ENCODE measurements at places on chromosomes 5 and 9.

GRCh38 chr5:179422213-179422855 lies 77.1 kb upstream of the ADAMTS2 start:
- no peak for DNase-seq

DNA sequence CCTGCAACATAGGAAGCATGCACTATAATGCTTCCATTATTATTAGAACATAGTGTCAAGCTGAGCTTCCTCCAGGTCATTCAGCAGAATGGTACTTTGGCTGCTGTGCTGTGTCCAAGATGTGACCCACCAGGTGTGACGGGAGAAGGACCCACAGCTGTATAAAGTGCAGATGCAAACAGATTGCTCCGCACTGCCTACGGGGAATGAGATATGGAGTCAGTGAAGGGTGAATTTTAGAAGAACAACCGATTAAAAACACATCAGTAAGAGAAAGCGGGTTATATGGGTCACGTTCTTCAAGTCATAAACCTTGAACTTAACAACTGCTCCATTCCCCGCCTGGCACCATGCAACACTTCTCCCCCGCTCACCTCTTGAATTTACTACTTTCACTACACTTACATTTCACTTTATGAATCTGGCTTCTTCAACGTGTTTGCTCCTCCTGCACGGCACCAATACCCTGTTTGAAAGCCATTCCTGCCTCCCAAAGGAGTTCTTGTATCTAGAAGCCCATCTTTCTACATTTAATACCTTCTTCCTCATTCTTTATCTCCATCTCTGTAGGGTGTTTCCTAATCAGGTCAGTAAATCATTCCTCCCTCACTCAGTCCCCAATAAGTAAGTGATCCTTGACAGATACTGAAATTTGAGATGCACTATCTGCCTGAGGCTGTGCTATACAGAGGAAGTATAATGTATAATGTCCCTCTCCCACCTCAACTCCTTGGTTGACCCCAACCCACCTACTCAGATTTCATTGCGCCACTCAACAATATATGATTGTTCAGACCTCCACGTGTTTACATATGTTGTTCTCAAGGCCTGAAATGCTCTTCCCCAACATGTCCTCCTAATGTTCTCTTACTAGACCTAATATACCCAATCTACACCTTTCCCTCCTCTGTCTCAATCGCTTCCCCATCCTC lies 25.9 kb downstream of the BRINP1 start:
- DNase-seq, result no peak

- no peak for DNase-seq
Measured at GRCh38 chr9:72888943-72889342, 63.9 kb downstream of the ALDH1A1 start.

GRCh38 chr5:179801304-179802206 lies 5.1 kb downstream of the MGAT4B start:
- DNase-seq, result peak; percentile 94

DNA sequence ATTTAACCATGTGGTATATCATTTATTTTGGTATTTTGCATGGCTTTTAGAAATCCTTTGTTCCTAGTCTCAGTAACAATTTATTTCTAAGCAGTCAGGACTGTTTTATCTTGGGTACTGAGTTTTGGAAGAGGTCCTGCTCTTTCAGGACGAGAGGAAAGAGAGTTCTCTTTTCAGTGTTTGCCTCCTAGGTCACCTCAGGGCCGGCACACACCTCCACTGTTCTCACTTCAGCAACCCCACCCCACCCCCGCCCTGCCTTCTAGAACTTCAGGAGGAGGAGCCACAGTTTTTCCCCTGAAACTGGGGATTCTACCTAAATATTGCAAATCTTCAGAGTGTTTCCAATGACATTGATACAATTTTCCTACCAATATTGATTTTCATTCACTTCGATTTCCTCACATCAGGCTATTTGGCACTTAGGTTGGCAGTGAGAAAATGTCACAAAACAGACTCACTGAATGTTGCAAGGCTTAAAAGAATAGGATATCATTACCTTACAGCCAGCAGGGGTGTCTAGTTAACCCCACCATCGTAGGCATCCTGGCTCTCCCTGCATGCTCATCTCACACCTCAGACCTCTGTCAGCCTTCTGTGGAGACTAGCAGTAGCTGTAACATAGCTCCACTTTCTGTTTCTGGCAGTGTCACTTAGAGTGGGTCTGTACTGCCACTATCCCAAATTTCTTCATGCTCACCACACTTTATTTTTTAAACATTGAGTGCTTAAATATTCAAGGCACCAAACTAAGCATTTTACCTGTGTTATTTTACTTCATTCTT lies 5.4 kb downstream of the IGIP start:
- no peak for DNase-seq

GRCh38 chr5:14714706-14715105 lies 50.2 kb downstream of the OTULIN start:
- no peak for DNase-seq

DNA sequence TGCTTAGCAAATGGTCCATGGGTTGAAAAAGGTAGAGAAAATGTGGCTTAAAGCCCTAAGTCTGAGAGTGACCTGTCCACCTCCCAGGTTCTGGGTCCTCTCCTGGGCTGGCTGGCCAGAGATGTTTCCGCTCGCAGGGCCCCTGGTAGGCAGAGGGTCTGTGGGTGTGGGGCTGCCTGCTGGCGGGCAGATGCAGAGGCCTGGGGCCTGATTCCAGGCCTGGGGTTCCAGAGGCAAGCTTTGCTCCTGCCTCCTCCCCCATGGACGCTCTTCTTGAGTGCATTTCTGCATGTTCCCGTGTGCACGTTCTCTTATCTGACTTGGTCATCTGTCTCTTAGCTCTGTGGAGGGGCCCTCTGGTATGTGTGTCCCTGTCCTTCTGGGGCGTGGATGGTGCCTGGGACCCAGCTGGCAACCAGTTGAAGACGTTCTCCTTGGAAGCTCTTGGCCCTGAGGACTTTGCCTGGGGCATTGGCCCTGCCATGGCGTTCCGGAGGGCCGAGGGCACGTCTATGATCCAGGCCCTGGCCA lies 3.8 kb downstream of the MIGA2 start:
- no peak for DNase-seq
